ENCODE measurements at places on chromosomes 13 and 19. TPM values are rescaled to one million over a fixed set of nuclear protein-coding genes. Genes with fewer than 3 reads are reported as not detected.

DNA sequence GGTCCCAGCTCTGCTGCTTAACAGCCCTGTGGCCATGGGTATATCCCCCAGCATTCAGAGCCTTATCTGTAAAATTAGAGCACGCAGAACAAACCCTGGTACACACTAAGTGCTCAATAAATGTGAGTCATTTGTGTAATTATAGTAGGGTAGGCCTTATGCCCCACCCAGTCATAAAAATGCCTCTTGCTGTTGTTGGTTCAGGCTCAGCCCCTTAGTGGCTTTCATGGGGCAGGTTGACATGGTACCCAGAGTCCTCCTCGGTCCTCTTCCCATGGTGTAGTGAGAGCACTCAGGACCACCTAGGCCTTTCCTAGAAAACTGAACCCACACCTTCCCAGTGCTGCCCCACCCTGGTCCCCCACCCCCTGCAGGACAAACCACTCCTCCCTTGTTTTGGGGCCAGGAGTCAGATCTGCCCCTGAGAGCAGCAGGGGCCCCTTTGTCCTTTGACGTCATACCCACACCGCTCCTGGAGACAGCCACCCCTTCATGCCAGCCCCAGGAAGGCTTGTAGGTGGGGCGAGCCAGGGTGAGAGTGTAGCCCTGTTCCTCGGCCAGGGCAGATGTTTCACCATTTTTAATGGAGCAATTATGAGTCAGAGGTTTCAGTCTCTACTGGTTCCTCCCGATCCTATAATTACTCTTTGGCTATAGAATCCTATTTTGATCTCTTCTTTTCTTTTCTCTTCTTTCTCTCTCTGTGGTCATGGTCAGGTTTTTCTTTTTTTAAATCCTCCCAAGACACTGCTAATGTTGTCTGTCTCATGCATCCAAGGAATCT is 36.8 kb downstream of the ACTN4 start:
- peak overlapping the region; percentile 85 for H3K27ac ChIP-seq
- DNase-seq: peak; percentile 91
- H3K27me3 ChIP-seq: no peaks in the 10 kb centered on the region

DNA sequence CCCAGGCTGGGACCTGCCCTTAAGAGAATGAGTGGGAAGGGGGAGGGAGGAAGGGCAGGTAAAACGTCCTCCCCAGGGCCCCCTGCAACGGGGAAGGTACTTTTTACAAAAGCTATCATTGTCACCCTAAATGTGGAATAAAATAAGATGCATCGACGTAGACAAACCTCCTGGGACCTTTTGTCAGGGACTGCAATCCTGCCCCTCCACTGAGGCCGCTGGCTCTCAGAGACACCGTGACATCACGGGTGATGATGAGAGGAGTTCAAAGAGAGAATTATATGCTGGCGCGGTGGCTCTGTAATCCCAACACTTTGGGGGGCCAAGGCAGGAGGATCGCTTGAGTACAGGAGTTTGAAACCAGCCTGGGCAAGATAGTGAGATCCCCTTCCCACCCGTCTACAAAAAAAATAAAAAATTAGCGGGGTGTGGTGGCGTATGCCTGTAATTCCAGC is 1.8 kb upstream of the MYBPC2 start:
- 0 out of 2 replicates have a peak, but pooled peaks cover 3% of the 10 kb centered on the region for H3K4me1 ChIP-seq
- H3K4me3 ChIP-seq: no peak overlapping the region
- H3K27me3 ChIP-seq: peaks cover 39% of the 10 kb centered on the region
- no peaks in the 10 kb centered on the region for H3K36me3 ChIP-seq
- H3K27ac ChIP-seq: no peak overlapping the region

- H3K4me1 ChIP-seq: peaks cover 11% of the 10 kb centered on the region
- H3K27me3 ChIP-seq: no peaks in the 10 kb centered on the region
- peak overlapping the region; percentile 83 for H3K27ac ChIP-seq
- H3K4me3 ChIP-seq: no peak overlapping the region
Observed at GRCh38 chr19:43700395-43701000, 15.4 kb upstream of the IRGC start.

DNA sequence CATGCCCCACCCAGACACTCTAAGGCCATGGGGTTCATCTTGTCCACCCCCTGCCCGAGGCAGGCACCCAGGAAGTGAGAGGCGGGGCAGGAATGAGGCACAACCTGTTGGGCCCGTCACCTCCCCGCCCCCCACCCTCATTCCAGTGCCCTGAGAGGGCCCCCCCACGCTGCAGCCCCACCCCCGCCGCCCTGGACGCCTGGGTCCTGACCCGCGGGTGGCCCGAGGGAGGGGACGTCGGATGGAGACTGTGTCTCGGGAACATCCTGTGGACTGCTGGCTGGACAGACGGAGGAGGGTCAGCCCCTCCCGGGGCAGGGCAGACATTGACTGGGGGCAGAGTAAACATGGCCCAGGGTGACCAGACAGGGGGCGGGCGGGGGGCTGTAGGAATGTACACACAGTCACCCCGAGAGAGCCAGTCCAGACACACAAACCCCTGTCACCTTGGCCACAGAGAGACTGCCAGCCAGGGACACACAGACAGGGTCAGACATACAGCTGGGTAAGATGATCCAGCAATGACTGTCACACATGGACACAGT is 7.4 kb upstream of the JUNB start:
- no peaks in the 10 kb centered on the region for H3K36me3 ChIP-seq
- H3K27me3 ChIP-seq: no peaks in the 10 kb centered on the region
- no peak for DNase-seq

The IGFL1 gene
- total RNA-seq: not detected

DNA sequence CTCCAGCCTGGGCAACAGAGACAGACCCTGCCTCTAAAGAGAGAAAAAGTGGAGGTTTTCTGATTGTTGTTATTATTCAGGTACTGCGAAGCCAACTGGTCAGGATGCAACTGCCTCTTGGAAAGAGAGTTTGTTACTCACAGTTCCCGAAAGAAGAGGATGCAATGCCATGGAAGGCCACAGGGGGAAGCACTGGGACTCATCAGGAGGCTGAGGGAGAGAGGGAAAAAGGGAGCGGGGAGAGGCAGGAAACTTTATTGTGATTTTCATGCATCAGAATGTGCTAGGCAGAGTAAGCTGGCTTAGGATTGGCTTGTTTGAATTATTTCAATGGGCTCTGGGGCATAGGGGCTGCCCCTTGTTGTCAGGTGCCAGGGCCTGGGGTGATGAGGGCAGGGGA is 27.6 kb downstream of the MYO9B start:
- no peak overlapping the region for H3K4me3 ChIP-seq
- peaks cover 36% of the 10 kb centered on the region for H3K36me3 ChIP-seq
- DNase-seq: peak; percentile 45

The FAM216B gene
- total RNA-seq: not detected
